ENCODE measurements at places on chromosomes 6 and 20. TPM values are rescaled to one million over a fixed set of nuclear protein-coding genes. Genes with fewer than 3 reads are reported as not detected.

Gene ALDH5A1
- 22.2 TPM for total RNA-seq

GRCh38 chr20:51691703-51692102, 76.5 kb downstream of the ATP9A start:
- DNase-seq = no peak

- DNase-seq = peak; percentile 99
Observed at GRCh38 chr20:58017231-58017969, 211.1 kb downstream of the ANKRD60 start.

- no peak for DNase-seq
Observed at GRCh38 chr6:163533443-163533842, 118.9 kb downstream of the QKI start.

GRCh38 chr6:138529478-138529877, 30.2 kb upstream of the NHSL1 start:
- DNase-seq = no peak

Gene RIPOR2
- 4.7 TPM for total RNA-seq

DNA sequence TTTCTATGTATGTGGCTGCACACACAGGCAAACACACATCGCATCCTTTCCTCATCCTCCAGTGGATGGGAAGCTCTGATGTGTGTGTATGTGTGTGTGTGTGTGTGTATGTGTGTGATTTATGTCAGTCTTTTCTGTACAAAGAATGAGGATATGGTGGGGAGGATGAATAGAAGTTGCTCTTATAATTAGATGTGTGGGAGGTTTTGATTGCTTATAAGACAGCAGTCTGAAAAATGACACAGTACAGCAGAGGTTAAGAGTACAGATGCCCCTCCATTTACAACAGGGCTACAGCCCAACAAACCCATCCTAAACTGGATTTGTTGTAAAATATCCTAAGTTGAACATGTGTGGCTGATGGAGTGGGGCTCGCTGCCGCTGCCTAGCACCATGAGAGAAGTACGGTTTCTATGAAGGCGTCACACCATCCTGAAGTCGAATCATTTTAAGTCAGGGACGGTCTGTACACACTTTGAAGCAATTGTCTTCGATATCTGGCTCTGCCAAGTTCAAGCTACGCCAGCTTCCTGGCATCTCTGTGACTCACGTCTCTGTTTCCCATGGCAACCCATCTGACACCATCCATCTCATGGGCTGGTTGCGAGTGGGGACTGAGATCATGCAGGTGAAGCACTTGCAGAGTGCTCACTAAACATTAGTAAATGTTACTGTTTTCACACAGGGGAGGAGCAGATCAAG, 252.6 kb downstream of the MYLK4 start:
- DNase-seq = no peak

DNA sequence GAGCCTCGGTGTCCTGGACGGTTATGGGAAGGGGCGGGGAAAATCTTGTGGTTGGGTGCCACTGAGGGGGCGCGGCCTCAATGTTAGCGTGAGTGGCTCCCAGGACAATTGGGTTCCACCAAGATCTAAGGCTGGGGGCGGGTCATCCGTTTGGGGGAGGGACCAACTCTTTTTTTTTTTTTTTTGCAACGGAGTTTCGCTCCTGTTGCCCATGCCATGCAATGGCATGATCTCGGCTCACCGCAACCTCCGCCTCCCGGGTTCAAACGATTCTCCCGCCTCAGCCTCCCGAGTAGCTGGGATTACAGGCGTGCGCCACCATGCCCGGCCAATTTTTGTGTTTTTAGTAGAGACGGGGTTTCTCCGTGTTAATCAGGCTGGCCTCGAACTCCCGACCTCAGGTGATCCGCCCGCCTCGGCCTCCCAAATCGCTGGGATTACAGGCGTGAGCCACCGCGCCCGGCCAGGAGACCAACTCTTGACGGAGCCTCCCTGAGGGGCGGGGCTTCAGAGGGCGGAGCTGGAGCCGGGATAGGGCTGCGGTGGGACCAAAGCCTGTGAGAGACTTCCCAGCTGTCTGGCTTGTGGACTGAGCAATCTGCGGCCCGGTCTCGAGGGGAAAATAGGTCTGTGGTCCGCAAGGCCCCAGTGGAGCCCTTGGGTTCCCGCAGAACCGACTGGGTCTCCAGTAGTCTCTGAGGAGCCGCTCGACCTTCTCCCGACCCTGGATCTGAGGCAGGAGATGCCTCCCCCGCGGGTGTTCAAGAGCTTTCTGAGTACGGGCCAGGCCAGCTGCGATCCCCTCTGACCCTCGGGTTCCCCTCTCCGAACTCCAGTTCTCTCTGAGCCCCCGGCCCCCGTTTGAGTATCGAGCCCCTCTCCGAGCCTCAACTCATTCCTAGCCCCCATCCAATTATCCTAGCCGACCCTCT, 1.1 kb downstream of the SPAG4 start:
- DNase-seq = peak; percentile 96

- DNase-seq = no peak
Observed at GRCh38 chr6:142443102-142443501, 141.3 kb downstream of the ADGRG6 start.

- no peak for DNase-seq
Observed at GRCh38 chr6:12160326-12160725, 129.8 kb upstream of the EDN1 start.

DNA sequence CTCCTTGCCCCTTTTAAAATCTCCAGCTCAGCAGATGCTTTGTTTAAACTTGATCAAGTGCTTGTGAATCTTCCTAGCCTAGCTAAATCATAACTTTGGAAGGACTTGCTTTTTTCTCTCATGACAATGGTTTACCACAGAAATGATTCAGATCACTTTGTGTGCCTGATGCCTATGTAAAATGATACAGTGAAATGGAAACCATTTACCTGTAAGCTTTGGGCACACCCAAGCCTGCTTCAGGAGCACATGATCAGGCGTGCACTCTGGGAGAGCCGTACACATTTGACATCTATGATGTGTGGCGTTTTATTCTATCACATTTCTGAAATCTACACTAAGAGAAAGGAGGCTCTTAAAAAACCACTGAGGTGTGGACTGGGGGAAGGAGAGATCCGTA, 41.1 kb downstream of the PTPN1 start:
- no peak for DNase-seq

- peak; percentile 66 for DNase-seq
Observed at GRCh38 chr6:142871910-142872331, 73.1 kb downstream of the HIVEP2 start.

DNA sequence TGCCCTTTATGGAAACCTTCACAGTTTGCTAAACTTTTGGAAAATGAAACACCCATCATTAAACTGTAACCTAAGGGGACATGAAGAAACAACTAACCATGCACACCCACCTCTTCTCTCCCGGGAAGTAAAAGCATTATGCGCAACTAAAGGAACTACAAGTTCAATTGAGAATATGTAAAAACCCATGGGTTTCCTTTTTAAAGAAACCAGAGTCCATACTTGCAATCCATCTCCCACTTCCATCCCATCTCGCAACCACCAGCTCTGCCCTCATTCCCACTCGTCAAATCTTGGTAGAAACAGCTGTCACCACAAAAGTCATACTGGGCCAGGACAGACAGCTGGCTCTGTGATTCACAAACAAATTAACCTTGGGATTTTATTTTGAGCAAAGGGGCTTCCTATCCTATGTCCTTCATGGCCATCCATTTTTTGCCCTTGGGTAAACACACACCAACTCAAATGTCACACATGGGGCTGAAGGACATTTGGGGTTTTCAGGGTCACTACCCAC, 81.5 kb downstream of the HAO1 start:
- DNase-seq = no peak

GRCh38 chr20:63941282-63942081, 14.7 kb downstream of the UCKL1 start:
- no peak for DNase-seq

- DNase-seq = no peak
Observed at GRCh38 chr6:2030682-2031244, 214.6 kb downstream of the GMDS start.

GRCh38 chr20:20603339-20603990, 109.0 kb downstream of the RALGAPA2 start:
- no peak for DNase-seq

DNA sequence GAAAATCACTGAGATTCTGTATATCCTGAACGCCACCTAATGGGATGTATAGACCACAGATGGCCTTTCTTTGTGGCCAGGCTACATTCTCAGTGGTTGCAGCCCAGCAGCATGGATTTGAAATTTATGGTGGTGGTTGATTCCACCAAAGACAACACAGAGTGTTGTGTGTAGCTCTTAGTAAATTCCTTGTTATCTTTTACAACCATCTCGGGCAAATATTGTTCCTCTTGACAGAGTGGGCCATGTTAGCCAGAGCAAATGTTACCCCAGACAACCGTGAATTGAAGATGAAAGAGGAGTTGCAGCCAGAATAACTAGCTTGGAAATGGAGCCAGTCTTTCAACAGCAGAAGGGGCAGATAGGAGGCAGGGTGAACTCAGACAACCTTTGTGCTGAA, 39.5 kb downstream of the SLC24A3 start:
- no peak for DNase-seq

GRCh38 chr6:94045099-94045829, 625.9 kb upstream of the EPHA7 start:
- DNase-seq = no peak

DNA sequence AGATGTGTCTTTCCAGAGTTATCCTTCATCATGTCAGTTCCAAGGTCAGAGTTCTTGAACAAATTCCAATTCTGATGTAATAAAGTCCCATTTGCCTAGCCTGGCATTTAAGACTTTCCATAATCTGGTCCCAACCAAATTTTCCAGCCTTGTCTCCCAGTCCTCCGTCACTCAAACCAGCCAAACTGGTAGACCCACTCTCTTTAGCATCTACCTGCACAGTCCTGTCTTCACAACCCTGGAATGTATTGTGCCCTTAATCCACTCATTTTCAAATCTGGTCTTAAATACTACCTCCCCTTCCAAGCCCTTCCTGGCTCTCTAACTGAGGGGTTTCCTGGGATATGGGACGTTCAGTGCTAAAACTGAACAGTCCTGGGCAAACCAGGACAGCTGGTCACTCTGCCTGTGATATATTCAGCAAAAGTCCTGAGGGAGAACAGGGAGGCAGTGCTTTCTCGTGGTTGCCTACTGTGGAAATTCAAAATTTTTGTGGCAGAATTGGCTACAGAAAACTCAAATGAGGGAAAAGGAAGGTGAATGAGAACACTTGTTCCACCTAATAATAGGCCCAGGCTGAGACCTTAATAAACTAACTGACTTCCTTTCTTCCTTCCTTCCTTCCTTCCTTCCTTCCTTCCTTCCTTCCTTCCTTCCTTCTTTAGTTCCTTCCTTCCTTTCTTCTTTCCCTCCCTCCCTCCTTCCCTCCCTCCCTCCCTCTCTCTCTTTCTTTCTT, 10.8 kb upstream of the AKAP7 start:
- no peak for DNase-seq

GRCh38 chr6:109382576-109383437, 540 bp upstream of the CD164 start:
- peak; percentile 91 for DNase-seq

GRCh38 chr6:28000351-28001045, 43.5 kb downstream of the OR2B6 start:
- DNase-seq = no peak

DNA sequence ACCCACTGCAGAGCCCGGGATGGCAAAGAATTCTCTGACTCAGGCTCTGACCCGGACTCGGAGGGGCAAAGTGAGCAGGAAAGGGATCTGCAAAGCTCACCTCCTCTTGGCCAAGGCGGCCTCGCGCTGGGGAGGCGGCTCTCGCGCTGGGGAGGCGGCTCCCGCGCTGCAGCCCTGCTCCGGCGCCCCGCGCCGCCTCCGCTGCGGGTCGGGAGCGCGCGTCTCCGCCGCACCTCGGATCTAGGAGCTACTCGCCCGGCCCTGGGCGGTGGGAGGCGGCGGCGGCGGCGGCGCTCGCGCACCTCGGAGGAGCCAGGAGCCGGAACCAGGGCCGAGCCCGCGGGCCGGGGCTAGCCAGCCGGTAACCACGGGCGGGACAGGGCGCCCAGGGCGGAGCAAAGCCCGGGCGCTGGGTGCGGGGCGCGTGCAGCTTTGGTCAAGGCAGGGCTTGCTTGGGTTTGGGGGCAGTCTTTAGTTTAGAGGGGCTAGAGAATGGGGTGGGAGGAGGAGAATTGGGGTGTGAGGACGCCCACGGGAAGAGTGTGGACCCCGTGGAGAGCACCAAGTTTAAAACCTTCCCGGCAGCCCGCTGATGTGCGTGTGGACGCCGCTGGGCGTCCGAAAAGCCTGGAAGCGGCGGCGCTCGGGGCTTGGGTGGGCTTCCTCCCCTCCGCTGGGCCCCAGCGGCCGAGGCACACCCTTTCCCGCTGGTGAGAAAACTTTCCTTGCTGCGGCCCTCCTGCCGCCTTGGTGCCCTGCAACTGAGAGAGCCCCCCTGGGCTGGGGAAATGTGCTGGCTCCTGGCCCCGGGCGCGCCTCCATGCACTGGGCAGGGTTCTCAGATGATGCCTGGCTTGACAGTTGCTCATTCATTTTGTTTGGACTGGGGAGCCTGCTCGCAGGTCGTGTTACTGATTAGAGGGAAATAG, at the start of gene MRAP2:
Gene MRAP2, plus strand, starts transcription at position 250 of the 929 bp plus-strand sequence. CDS start 21,547 bp downstream, outside the sequence.
- DNase-seq = peak; percentile 47

DNA sequence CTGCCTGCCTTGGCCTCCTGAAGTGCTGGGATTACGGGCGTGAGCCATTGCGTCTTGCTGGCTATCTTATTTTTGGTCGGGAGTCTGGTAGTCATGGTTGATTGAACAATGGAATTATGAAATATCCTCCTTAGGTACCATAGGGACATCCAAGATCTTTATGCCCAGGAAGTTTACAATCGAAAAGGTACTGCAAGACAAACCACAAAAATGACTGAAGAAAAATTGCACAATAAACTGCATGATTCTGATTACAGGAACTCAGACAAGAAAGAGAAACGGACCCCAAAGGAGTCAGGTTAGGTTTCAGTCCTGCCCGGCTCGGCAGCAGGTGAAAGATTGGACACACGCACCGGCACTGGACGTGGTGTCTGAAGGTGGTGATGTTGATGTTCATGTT, 5.3 kb downstream of the SLC26A8 start:
- no peak for DNase-seq

- no peak for DNase-seq
Observed at GRCh38 chr6:84361372-84362192, 134.1 kb upstream of the CEP162 start.

DNA sequence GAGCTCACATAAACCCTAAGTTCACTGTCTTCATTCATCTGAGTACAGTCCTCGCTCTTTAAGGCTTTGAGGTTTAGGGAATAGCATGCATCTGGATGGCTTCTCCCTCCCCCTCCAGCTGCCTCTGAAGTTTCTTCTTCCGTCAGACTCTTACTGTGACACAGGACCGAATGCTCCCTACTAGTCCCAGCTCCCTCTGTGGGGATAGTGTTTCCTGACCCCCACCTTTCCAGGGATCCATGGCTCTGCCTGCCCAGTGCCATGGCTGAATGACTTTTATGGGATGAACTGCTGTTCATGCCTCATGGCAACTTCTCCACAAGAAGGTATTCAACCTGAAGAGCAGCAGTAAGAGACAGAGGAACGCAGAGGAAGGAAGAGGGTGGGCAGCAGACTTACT, 79.8 kb upstream of the EMILIN3 start:
- DNase-seq = no peak

Gene MBOAT1
- 47.8 TPM for total RNA-seq

Gene HSPA1A
- 1,263 TPM for total RNA-seq

GRCh38 chr6:89618026-89618425, 20.5 kb downstream of the LYRM2 start:
- DNase-seq = no peak

- DNase-seq = no peak
Observed at GRCh38 chr6:157372501-157373280, 8.3 kb upstream of the ZDHHC14 start.

Gene OVOL2
- 7.4 TPM for total RNA-seq

Gene LINC00237
- not detected for total RNA-seq

Gene ENTPD6
- total RNA-seq = 56.3 TPM

GRCh38 chr6:170004585-170005210, 253.3 kb downstream of the ERMARD start:
- no peak for DNase-seq

Gene RGS17
- 0.78 TPM for total RNA-seq

GRCh38 chr6:18362058-18362561, 25.0 kb upstream of the RNF144B start:
- no peak for DNase-seq

Gene GNL1
- 68.4 TPM for total RNA-seq

Measured in Calu3 (cell line).